EL (cell line): ENCODE measurements at places on chromosomes 6 and 20.

GRCh38 chr6:22926790-22927354 lies 357.5 kb downstream of the HDGFL1 start:
- no peak for DNase-seq

- peak; percentile 21 for DNase-seq
These were observed 31.8 kb downstream of the TREML1 start for GRCh38 chr6:41122373-41122772.

GRCh38 chr20:20212675-20213096 lies 155.2 kb upstream of the INSM1 start:
- DNase-seq = no peak

DNA sequence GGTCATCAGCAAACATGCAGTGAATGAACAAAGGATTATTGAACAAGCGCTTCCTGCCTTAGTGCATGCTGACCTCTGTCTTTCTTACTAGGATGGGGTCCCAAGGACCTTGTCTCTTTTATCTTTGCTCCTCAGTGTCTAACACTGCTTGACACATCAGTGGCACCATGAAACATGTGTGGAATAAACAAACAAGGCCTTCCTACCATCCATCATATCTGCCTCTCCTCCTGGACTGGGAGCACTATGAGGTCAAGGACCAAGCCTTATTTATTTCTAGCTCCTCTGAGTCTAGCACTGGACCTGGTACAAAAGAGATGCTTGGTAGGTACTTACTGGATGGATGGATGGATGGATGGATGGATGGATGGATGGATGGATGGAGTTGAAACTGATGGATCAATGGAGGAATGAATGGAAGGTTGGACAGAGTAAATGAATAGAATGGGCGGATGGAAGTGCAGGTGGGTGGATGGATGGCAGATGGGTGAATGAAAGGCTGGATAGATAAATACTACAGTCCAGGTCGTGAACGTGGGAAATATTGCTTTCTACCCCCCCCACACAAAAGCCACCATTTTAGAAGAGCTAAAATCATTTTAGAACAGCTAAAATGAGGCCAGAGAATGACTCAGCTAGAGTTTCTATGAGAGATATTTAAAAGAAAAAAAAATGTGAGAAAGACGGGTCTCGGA lies 104.1 kb upstream of the PTPN1 start:
- no peak for DNase-seq

GRCh38 chr6:49606721-49607390 lies 29.8 kb downstream of the RHAG start:
- peak; percentile 74 for DNase-seq

DNA sequence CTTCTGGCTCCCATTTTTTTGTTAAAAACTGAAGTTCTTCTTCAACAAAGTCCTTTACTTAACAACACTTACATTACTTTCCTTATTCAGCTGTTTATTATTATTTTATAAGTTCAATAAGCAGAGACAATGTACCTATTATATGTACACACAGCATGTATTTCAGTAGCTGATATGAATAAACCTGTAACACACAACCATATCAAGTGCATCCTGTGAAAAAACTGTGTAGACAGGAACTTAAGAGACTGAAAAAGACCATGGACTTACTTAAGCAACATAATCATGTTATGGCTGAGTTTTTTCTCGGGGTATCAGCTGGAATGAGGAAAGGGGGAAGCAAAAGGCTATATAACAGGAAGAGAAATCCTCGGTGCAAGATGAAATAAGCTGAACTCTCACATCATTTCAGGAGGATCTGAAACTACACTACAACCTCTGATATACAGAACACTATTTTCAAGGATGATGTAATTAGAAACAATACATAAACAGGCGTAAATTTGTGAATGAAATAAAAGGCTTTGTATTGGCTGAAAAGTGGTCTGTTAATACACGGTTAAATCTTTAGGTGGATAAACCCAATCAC lies 70.9 kb downstream of the REV3L start:
- DNase-seq = no peak

- DNase-seq = peak; percentile 3
These were observed 417.9 kb downstream of the CD109 start for GRCh38 chr6:74113901-74114300.

- DNase-seq = peak; percentile 89
These were observed 198.6 kb downstream of the BACH2 start for GRCh38 chr6:90098001-90098531.

DNA sequence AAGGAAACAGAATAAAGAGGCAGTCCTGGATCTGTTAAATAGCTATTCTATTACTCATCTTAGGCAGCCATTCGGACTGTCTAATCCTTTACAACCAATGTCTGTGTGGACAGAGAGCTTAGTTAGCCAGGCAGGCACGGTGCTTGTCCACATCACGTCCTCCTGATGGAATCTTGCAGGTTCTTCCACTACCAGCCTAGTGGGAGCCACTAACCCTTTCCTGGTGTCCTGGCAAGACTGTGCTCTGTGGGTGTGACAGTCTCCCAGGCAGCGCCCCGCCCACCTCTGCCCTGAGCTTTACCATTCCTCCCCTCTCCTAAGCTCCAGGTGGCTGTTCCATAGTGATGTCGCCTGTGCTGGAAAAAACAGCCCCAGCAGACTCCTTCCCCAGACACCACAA lies 78.3 kb upstream of the CLDN20 start:
- peak; percentile 54 for DNase-seq

DNA sequence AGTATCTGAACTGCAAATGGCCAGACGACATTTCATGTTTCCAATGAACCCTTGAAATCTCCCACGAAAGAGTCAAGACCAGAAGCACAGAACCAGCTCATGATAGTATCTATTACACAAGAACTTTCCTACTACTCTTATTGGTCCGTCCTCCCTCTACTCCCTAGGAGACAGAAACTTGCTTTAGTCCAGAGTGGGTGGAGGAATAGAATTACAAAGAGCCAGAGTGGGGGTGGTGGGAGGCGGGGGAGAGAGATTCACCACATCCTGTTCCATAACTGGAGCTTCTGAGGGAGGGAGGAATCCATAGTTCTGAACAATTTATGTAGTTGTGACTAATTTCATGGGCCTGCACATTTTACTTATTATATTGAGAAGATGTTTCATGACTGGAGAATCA lies 18.5 kb upstream of the WFDC10A start:
- peak; percentile 81 for DNase-seq

GRCh38 chr6:15606347-15606746 lies 56.5 kb downstream of the DTNBP1 start:
- no peak for DNase-seq
